Mucosa of gallbladder (tissue), 1 donor: ENCODE measurements at places on chromosomes 7 and 10.

DNA sequence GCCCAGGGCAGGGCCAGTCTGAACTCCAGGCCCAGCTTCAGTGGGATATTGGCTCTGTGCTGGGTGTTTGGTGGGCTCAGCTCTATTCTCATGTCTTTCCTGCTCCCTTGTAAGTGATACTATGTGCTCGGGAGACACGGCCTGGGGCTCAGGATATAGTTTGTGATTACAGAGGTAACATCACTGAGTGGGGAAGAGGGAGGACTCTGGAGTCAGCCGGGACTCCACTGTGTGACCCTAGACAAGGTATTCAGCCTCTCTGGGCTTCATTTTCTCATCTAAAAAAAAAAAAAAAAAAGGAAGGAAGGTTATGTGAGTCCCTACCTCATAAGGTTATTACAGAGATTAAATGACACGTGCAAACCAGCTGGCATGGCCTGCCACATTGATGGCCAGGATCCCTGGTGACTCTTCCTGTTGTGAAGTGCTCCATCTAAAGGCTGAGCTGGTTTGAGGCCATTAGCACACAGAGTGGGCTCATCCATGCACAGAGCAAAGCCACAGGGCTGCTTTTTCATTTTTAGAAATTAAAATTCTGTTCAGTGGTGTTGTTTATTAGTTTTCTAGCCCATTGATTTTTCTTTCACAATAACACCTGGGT, 15.7 kb downstream of the SLC13A4 start:
- DNase-seq = no peak

- DNase-seq = no peak
Measured at GRCh38 chr7:92758796-92759431, 77.5 kb downstream of the CDK6 start.

GRCh38 chr10:109922358-109922975, 844 bp downstream of the XPNPEP1 start:
- DNase-seq = no peak

DNA sequence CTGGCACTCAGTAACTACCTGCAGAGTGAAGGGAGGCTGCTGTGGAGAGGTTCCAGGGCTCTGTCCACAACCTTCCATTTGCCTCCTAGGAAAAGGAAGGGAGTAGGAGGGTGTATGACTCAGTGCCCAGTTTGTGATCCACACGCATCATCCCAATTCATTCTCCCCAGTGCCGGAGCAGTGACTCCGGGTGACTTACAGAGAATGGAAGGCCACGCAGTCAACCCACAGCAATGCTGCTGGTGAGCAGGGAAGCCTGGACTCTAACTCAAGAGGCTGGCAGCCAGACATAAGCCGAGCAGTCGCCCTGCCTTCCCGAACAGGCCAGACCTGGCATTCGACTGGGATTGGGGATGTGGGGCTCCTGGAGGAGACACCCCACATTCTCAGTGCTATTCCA, 139.9 kb downstream of the SH3PXD2A start:
- no peak for DNase-seq

DNA sequence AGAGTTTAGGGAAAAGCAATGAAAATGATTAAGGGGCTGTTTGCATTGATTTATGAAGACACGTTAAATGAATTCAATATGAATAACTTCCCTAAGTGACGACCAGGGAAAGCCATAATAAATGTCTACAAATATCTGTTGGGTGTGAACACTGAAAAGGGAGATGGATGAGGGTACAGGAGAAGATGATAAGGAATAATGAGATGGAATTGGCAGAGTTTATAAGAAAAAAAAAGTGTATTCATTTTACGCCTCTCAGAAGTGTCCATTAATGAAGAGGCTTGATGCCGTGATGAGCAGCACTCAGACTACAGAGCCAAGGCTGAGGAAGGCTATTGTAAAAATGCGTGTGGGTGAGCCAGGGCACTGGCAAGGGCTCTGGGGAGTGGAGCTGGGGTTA, 346.7 kb upstream of the AKR1E2 start:
- DNase-seq = no peak

DNA sequence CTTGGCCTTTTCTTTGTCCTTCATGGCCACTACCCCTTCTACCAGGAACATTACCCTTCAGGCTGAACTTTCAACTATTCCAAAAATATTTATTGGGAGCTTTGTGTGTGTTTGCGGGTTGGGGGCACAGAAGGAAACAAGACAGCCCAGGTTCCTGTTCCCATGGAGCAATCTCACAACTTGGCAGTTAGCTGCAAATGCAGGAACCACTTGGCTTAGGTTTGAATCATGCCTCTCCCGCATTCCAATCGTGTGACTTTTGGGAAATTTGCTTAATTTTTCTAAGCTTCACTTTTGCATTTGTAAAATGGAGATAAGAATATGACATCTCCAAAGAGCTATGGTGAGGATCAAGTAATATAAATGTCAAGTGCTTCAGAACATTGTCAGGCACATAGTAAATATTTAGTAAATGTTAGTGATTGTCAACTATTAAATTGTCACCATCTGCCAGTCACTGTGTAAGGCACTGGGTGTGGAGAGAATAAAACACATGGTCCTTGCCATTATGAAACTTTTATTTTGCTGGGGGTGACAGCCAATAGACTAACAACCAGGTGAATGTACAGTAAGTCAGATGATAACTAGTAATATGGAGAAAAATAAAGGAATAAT, 277.1 kb downstream of the SNX13 start:
- no peak for DNase-seq

GRCh38 chr10:84214612-84215235, 10.6 kb downstream of the LRIT2 start:
- DNase-seq = no peak

DNA sequence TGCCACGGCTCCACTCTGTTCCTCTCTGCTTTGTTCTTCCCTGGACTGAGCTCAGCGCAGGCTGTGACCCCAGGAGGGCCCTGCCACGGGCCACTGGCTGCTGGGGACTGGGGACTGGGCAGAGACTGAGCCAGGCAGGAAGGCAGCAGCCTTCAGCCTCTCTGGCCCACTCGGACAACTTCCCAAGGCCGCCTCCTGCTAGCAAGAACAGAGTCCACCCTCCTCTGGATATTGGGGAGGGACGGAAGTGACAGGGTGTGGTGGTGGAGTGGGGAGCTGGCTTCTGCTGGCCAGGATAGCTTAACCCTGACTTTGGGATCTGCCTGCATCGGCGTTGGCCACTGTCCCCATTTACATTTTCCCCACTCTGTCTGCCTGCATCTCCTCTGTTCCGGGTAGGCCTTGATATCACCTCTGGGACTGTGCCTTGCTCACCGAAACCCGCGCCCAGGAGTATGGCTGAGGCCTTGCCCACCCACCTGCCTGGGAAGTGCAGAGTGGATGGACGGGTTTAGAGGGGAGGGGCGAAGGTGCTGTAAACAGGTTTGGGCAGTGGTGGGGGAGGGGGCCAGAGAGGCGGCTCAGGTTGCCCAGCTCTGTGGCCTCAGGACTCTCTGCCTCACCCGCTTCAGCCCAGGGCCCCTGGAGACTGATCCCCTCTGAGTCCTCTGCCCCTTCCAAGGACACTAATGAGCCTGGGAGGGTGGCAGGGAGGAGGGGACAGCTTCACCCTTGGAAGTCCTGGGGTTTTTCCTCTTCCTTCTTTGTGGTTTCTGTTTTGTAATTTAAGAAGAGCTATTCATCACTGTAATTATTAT, 1.2 kb downstream of the CLDN4 start:
- DNase-seq = peak; percentile 85

DNA sequence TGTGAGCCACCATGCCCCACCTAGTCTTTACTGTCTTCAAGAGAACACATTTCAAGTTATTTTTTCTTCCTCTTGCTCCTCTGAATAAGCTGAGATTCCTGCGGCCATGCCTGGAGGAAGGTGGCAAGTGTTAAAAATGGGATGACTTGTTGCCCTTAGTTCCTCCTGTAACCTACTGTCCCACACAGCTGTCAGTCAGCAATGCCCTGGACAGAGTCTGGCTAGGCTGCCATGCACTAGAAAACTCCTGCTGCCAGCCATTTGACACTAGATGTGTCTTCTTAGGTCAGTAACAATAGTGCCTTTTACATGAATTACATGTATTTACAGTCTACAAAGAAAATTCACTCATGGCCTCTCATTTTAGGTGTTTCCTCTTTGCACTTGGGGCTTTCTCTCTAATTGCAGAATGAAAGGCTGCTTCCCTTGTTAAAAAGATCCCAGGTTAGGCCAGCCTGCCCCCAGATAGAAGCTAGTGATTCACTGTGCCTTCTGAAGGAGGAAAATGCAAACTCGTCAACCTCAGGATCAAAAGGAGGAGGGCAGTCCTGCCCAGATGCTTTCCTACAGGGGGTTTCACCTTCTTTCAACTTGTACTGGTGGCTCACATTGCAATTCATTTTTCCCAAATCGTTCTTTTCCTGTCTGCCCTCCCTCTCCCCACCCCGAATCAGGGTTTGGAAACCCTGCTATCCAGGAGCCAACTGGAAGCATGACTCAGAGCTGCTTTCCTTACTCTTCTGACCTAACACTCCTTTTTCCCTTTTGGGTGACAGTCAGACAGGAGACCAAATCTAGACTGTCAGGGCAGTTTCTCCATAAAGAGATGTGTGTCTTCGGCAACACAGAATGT, 136.6 kb downstream of the SPAG6 start:
- DNase-seq = no peak

DNA sequence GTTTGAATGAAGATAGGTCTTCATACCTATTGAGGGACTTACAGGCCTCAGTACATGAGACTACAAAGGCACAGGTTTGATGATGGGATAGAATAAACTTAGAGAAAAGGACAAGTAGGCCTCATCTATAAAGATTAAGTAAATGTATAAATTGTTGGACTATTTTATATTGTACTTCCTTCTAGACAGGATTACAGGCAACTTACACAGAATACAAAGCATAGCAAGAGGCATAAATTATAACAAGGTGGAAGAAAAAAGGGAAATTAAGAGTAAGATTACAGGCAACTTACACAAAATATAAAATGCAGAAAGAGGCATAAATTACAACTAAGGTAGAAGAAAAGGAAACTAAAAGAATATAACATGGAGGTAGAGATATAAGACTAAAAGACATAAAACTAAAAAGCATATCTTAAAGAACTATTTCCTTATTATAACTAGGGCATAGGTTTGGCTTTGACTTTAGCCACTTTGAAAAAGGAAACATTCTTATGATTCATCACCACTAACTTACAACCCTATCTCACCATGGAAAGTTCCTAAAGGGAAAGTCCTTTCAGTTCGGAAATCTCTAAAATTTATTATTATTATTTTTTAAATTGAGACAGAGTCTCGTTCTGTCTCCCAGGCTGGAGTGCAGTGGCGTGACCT, 153.1 kb downstream of the GALNT11 start:
- no peak for DNase-seq

- no peak for DNase-seq
Measured at GRCh38 chr10:120508393-120508792, 51.4 kb downstream of the PLPP4 start.

DNA sequence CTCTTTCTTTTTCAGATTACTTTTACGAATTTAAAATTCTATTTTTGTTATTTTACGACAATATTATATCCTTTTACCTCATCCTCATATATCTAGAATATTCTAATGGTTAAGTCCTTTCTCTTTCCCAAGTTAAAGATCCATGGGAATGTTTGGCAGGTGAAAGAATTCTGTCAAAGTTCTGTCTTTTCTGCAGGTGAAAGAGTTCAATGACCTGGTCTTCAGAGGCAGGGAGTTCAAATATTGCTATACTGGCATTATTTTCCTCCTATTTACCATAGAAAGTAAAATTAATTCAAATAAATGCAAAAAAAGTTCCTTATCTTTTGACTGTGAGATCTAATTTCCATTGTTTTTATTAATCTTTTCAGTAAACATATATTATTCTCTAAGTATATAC, 194.3 kb downstream of the ARL4A start:
- no peak for DNase-seq

DNA sequence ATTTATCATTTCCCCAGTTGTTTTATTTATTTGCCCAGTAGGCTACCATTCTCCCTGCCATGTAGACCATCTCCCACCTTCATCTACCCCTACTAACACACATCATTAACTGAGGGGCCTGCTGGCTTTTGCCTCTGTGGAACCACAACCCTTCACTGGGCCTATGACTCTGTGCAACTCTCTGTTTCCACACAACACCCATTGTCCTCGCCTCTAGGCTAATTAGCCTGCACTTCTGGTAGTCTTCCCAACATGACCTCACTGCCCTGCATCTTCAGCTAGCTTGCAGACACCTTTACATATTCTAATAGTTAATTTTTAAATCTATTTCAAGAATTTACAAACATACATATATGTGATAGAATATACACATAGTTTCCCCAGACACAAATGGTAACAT, 7.5 kb downstream of the ANKIB1 start:
- no peak for DNase-seq

DNA sequence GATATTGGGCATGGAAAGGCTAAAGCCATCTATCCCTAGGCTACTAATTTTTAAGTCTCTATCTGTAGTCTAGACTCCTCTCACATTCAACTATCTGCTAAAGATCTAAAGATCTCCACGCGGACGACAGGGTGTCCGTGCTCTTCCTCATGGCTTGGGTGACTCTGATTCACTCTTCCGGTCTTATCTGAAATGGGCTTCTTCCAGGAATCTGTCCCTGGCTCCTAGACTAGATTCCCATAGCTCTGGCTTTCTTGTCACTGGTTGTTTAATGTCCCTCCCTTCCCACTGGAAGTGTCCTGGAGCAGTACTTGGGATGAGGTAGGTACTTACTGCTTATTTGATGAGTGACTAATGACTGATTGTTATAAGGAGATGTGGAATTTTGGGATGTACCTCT, 62.0 kb upstream of the PODXL start:
- no peak for DNase-seq

DNA sequence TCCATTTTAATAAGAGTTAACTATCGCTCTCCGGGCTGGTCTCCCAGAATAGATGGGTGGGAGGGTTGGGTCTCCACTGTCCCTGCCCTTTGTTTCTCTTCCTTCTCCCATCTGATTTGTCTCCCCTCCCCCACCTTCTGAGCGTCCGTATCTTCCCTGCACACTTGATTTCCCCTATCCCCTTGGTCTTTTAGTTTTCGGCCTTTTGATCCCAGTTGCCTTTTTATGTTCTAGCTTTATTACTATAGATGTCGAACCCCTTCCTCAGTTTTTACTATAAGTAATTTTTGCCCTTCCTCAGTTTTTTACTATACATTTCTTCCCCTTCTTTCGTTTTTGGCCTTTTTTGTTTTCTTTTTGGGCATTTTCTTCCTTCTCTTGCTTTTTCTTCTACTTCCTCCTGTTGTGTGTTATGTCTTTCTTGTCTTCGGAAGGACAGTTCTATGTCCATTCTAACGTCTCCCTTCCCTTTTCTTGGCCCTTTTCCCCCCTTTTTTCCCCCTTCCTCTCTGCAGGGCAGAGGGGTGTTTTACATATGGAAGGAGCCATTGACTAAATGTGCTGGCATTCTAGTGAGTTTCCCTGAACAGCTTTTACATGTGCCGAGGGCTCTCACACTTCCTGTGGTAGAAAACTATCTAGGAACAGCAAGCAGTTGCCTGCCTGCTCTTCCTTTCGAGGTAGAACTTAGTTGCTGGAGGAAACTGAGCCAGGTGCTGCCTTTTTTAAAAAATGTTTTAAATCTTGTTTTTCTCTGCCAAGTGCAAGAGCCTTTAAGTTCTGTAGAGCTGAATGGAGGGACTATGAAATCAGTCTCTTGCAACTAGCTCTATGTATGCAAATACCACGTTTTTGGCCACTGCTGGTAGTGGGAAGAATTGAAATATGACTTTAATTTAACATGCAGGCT, 2.8 kb downstream of the TET1 start:
- DNase-seq = no peak
